ENCODE measurements at places on chromosomes 13 and 19.

GRCh38 chr13:69856331-69856730 is 251.3 kb upstream of the ATXN8OS start:
- DNase-seq: no peak

DNA sequence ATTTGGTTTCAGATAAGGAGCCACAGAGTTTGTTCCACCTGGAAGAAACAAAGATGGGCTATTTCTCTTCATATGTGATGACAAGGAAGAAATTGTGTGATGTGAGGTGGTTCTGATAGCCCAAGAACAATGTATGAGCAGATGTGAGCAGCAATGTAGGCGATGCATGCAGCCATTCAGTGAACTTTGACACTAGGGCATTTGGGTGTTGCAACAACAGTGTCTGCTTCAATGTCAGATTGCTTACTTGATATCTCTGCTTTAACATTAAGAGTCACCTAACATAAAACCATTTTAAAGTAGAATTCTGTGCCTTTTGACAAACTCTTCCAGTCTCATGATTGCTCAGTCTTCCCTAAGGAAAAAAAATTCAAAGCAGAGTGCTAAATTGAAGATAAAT is 865.4 kb downstream of the SLITRK6 start:
- DNase-seq: no peak

- DNase-seq: no peak
These were observed 664 bp upstream of the HCN2 start for GRCh38 chr19:588741-589692.

- no peak for DNase-seq
These were observed 135.6 kb downstream of the TM9SF2 start for GRCh38 chr13:99636728-99637353.

GRCh38 chr13:92547266-92547665 is 679.3 kb upstream of the GPC6 start:
- DNase-seq: no peak

DNA sequence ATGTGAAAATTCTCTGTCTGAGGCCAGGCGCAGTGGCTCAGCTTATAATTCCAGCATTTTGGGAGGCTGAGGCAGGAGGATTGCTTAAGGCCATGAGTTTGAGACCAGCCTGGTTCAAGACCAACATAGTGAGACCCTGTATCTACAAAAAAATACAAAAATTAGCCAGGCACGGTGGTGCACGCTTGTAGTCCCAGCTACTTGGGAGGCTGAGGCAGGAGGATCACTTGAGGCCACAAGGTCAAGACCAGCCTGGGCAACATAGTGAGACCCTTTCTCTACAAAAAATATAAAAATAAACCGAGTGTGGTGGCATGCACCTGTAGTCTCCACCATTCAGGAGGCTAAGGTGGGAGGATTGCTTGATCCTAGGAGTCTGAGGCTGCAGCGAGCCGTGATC is 2.2 kb upstream of the FCGBP start:
- no peak for DNase-seq

DNA sequence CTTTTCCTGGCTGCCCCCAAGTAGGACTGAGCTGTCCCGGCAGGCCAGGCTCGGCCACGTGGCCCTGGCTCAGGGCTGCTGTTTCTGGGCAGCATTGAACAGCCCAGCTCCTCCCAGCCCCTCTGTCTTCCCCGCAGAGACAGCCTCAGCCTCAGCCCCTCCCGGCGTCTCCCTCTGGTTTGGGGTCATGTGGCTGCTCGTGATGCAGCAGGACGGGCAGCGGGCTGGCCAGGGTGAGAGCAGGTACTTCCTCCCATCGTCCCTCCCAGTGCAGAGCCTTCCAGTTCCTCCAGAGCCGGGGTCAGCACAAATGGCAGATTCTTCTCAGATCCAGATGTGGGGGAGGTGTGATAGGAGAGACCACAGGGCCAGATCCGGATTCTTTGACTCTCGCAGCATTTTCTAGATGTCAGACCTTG is 114.6 kb downstream of the KDM4B start:
- DNase-seq: no peak

GRCh38 chr13:31986676-31987470 is 44.7 kb upstream of the FRY start:
- no peak for DNase-seq

GRCh38 chr13:100854006-100854405 is 179.4 kb upstream of the TMTC4 start:
- DNase-seq: no peak

DNA sequence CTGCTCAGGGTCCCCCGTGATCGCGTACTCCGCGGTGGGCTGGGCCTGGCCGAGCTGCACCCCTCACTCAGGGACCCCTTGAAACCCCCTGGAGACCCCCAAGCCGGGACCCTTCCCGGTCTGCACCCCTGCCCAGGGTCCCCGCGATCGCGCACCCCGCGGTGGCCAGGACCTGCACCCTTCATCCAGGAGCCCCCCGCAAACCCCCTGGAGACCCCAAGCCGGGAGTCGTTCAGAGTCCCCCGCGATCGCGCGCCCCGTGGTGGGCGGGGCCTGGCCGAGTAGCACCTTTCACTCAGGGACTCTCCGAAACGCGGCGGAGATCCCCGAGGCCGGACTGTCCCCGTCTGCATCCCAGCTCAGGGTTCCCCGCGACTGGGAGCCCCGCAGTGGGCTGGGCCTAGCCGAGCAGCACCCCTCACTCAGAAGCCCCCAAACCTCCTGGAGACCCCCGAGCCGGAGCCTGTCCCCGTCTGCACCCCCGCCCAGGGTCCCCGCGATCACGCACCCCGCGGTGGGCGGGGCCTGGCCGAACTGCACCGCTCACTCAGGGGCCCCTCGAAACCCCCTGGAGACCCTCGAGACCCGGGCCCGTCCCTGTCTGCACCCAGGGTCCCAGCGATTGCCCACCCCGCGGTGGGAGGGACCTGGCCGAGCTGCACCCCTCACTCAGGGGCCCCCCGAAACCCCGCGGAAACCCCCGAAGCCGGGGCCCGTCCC is 748 bp downstream of the LMNB2 start:
- no peak for DNase-seq

DNA sequence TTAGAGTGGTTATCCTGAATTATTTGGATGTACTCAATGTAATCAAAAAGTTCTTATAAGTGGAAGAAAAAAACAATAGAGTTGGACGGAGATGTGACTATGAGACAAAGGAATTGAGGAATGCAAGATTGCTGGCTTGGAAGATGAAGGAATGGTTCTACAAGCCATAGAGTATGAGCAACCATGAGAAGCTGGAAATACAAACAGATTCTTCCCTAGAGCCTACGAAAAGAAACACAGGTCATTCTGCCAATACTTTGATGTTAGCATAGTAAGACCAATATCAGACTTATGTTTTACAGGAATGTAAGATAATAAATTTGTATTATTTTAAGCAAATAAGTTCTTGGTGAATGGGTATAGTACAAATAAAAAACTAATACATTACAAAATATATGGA is 249.2 kb downstream of the DIAPH3 start:
- DNase-seq: no peak

- DNase-seq: no peak
These were observed 27.5 kb downstream of the VRK3 start for GRCh38 chr19:49997709-49998108.

DNA sequence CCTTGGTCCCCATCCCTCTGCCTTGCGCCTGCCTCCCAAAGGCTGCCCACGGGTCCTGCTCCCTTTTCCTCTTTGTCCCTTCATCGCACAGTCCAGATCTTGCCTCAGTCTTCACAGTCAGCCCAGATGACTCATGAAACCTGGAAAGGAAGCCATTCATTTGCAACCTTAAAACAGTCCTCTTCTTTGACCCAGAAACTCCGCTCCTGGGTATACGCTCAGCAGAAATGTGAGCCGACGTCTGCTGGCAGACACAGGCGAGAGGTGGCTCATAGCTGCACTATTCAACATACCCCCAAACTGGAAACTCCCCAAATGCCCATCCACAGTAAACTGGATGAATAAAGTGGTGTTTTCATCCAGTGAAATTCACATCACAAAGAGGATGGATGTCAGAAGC is 13.6 kb upstream of the PEPD start:
- DNase-seq: peak; percentile 48

DNA sequence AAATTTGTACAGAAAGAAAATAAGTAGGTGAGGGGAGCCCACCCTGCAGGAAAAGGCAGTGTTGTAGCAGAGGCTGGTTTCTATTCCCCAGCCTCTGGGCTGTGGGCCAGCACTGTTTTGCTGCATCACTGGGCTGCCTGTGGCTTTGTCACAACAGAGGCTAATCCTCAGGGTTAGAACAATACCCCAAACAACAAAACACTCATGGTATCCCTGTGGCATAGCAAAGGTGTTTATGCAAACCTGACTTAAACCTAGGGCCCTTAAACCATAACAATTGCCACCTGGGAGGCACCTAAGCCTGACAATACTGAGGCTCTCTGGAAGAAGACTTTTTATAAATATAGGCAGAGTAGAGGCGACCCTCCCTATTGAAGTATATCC is 314.7 kb downstream of the OLFM4 start:
- no peak for DNase-seq

DNA sequence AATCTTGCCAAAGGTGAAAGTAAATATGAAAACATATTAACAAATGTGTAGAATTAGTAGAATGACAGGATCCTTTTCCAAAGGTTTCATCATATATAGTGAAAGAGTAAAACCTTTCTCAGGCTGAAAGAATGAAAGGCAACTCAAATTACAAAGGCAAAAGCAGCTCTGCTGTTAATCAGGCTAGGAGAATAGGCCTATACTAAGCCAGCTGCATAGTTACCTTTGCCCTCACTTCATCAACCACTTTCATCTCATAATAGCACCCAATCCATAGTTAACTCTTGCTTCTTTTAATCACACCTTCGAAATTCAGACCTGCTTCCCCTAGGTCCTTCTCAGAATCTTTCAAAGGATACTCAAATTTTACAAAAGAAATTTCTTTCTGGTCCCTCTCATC is 1167.6 kb upstream of the ATXN8OS start:
- DNase-seq: no peak

- DNase-seq: no peak
These were observed 5.7 kb downstream of the R3HDM4 start for GRCh38 chr19:907183-907853.

DNA sequence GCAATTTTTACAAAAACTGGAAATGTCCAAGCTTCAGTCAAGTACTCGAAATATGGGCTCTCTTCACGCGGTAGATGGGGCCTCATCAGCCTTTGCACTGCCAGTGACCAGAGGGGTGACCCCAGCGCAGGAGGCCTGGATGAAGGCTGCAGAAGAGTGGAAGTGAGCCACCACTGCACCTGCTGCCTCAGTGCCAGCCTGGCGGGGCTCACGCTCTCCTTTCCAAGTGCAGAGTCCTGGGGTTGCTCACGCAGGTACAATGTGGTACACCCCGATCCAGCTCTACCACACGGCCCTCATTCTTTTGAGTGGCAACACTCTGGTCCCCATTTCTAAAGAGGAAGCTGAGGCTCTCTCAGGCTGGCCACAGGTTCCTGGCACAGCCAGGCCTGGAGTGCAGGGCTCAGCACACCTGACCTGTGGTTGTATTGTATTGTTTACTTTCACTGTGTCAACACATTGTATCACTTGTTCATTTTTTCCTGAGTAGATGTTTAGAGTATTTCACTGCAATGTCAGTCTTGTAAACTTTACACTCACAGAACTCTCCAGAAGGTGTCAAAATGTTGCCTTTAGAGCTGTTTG is 97.3 kb upstream of the SOX1 start:
- DNase-seq: no peak

DNA sequence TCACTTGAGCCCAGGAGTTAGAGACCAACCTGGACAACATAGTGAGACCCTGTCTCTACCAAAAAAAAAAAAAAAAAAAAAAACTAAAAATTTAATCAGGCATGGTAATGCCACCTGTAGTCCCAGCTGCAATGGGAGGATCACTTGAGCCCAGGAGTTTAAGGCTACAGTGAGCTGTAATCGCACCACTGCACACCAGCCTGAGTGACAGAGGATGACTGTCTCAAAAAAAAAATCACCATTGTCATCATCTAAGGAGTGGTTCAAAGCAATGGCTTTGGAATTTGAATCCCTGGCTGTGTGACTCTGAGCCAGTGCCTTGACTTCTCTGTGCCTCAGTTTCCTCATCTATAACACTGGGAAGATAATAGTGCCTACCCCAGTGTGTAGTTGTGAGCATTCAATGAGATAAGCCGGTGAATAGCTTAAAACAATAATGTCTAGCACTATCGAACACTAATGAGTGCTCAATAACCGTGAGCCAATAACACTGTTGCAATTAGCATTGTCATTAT is 11.5 kb downstream of the IGSF23 start:
- no peak for DNase-seq

- DNase-seq: peak; percentile 20
These were observed 3.5 kb downstream of the RNF113B start for GRCh38 chr13:98173431-98174152.

DNA sequence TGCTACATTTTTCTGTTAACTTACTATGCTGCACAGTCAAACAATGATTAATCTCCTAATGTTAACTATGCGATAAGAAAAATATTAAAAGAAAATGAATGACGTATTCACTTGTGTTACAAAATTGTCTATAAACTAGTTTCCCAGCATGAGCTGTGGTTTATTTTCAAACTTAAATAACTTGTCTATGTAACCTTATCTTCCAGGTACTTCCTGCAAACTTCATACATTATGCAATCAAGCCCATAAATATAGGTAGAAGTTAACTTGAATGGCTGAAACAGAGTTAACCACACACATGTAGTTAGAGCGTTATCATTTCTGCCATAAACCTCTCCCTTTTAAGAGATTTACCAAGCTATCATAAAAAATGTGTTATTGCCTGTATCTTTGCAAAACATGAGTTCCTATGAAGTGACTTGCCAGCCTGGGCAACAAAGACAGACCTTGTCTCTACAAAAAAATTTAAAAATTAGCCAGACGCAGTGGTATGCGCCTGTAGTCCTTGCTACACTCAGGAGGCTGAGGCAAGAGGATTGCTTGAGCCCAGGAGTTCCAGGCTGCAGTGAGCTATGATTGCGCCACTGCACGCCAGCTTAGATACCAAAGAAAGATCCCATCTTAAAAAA is 17.7 kb upstream of the KLF5 start:
- no peak for DNase-seq

DNA sequence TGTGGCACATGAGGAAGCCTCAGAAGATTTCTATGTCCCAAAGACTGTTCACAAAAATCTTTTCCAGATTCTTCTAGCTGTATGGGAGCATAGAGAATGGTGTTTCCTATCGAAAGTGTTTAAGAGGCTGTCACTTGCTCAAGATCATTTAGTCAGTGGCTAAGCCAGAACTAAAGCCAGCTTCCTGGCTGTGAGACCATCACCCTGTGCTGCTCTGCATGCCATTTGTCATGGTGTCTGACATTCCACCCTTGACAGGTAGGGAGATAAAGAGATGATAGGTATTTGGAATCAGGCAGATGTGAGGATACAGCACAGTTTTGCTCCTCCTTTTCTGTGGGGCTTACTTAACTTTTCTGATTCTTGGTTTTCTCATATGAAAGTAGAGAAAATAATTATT is 177.3 kb downstream of the DNAJC15 start:
- DNase-seq: no peak

GRCh38 chr19:18193388-18194180 is 566 bp downstream of the MPV17L2 start:
- DNase-seq: no peak

GRCh38 chr19:29841559-29842367 is 30.0 kb downstream of the CCNE1 start:
- DNase-seq: no peak
